ENCODE measurements at places on chromosomes 2 and 18.

DNA sequence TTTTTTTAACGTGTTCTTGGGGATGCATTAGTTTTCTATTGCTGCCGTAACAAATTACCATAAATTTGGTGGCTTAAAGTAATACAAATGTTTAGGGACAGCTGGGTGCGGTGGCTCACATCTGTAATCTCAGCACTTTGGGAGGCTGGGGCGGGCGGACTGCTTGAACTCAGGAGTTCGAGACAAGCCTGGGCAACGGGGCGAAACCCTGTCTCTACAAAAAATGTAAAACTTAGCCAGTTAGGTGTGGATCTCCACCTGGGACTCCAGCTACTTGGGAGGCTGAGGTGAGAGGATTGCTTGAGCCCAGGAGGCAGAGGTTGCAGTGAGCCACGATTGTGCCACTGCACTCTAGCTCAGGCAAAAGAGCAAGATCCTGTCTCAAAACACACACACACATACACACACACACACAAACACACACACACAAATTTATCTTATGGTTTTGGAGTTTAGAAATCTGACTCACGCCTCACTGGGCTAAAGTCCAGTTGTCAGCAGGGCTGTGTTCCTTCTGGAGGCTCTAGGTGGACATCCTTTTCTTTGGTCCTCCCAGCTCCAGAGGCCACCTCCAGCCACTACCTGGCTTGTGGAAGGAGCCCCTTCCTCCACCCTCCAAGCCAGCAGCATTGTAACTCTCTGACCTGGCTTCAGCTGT is 76.1 kb downstream of the SEPTIN10 start:
- DNase-seq: no peak

- DNase-seq: peak; percentile 44
These were observed 50.3 kb downstream of the RPL37A start for GRCh38 chr2:216548901-216549331.

GRCh38 chr18:50231621-50232020 is 34.7 kb downstream of the CFAP53 start:
- DNase-seq: no peak

- DNase-seq: no peak
These were observed 1407.4 kb upstream of the ZEB2 start for GRCh38 chr2:145927131-145927950.

DNA sequence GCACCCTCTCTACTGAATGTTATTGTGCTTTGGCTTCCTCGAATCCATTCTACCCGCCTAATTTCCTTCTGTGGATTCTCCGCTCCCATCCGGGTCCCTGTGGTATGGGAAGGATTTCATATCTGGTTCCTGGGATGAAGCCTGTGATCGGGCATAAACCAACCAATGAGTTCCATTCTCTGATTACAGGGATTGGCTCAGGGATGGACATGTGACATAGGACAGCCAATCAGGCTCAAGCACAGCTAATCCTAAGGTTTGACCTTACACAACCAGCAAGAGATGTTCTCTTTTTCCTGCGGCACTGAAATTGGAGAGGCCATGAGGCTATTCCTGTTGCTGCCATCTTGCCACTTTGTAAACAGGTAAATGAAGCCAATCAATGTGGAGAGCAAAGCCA is 168.1 kb upstream of the SMAD2 start:
- DNase-seq: no peak

Measured in AG08395 (cell line).